ENCODE measurements at places on chromosomes 13 and 19.

DNA sequence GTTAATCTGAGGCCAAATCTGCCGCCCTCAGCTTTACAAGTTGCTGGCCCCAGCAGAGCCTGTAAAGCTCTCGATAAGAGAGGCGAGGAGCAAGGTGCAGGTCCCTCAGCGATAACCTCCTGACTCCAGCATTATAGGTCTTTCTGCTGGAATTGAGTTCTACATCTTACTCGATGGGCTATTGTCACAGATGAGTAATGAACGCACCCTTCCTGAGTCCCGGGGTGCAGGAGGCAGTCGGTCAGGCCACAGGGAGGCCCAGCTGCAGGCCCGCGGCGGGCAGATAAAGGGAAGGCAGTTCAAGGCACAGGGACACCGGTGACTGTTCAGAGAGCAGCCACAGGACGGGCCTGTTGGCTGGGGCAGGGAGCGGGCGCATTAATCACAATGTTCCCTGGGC lies 157.6 kb upstream of the OBI1 start:
- no peak for DNase-seq

DNA sequence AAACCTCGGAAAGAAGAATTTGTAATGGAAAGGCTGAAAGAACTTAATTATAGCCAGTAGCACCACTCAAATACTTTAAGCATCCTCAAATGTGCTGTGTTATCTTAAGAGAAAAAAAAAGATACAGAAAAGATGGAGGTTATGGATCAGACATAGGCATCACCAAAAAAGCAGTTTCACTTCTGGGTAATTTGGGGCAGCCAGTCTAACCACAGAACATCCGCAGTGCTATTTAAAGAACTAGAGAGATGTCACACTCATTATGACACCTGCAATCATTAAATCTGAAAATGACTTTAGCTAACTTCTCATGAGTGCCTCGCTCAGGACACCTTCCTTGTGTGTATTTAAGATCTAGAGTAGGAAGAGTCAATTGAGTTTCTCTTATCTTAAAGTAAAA lies 211.8 kb downstream of the RBM26 start:
- DNase-seq: no peak

GRCh38 chr19:50319156-50319555 lies 10.0 kb downstream of the KCNC3 start:
- DNase-seq: no peak

- no peak for DNase-seq
Observed at GRCh38 chr13:112133499-112134390, 66.8 kb downstream of the SOX1 start.

- peak; percentile 54 for DNase-seq
Observed at GRCh38 chr13:41696163-41697003, 239.0 kb downstream of the RGCC start.

- DNase-seq: no peak
Observed at GRCh38 chr13:43220873-43221595, 197.6 kb downstream of the DNAJC15 start.

DNA sequence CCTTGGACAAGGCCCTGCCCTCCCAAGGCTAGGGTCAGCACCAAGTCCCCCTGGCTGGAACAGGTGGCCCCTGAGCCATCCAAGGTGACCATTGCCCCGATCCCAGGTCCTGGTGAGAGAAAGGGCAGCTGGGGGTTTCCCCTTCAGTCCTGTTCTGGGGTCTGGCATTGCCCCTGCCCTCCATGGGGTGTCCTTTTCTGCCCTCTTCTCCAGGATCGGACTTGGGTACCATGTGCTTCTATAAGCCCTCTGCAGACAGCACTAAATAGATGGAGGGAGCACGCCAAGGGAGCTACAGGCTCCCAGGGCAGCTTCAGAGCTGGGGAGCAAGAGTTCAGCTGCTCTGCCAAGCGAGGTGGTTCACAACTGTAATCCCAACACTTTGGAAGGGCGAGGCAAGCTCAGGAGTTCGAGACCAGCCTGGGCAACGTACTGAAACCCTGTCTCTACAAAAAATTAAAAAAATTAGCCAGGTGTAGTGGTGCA lies 13.5 kb upstream of the KCNN1 start:
- DNase-seq: no peak

- DNase-seq: no peak
Observed at GRCh38 chr13:73607489-73608156, 526.6 kb downstream of the KLF12 start.

GRCh38 chr13:65034266-65034665 lies 2195.9 kb downstream of the PCDH9 start:
- no peak for DNase-seq

GRCh38 chr13:26606631-26607030 lies 49.1 kb downstream of the WASF3 start:
- DNase-seq: no peak
